ENCODE measurements at places on chromosomes 12 and 14.

GRCh38 chr14:80390906-80391305 is 179.6 kb upstream of the DIO2 start:
- no peak for DNase-seq

GRCh38 chr14:101506211-101506925 is 54.9 kb upstream of the DIO3 start:
- DNase-seq = no peak

GRCh38 chr14:69424149-69424923 is 25.8 kb downstream of the SLC39A9 start:
- no peak for DNase-seq

DNA sequence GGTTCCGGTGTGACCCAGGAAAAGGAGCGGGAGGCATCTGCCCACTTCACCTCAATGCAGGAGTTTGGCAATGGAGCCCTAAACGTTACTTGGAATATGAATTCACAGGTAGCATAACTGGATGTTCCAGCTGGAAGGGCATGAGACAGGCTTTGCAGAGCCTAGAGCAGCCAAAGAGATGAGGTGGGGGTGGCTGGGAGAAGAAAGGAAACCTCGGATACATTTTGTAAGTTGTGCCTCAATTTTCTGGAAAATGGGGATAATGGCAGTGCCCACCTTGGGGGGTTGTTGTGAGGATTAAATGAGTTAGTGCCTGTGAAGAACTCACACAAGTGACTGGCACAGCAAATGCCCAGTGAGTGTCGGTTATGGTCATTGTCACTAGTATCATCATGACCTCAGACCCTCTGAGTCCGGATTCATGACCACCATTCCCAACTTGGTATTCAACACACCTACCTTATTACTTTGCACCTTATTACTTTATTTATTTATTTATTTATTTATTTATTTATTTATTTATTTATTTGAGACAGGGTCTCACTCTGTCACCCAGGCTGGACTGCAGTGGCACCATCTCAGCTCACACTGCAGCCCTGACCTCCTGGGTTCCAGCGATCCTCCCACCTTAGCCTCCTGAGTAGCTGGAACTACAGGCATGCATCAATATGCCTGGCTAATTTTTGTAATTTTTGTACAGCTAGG is 56.0 kb downstream of the CLMN start:
- DNase-seq = no peak

- no peak for DNase-seq
Measured at GRCh38 chr14:92600318-92601053, 86.9 kb downstream of the RIN3 start.

DNA sequence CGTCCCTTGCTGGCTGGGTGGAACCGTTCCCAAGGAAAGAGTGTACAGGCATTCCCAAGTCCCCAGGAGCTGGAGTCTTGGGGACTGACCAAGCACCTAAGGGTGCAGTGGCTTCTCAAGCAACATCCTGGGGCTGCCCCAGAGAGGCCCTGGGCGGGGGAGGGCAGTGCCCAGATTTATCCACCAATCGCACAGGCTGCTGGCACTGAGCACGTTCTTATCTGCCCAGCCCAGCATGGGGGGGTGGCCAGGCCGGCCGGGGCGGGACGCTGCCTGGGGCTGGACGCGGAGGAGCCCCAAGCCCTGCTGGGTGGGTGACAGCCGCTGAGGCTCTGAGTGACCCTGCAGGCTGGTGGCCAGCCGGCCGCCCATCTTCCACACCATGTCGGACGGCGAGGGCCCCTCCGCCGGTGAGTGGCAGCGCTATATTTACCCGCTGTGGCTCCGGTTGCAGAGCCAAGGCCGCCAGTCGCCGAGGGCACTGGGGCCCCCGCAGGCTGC is 53.4 kb downstream of the CYP46A1 start:
- no peak for DNase-seq
